ENCODE measurements at places on chromosomes 1 and 21.

GRCh38 chr1:45510036-45510971 lies 10.2 kb downstream of the MMACHC start:
- DNase-seq, result no peak

DNA sequence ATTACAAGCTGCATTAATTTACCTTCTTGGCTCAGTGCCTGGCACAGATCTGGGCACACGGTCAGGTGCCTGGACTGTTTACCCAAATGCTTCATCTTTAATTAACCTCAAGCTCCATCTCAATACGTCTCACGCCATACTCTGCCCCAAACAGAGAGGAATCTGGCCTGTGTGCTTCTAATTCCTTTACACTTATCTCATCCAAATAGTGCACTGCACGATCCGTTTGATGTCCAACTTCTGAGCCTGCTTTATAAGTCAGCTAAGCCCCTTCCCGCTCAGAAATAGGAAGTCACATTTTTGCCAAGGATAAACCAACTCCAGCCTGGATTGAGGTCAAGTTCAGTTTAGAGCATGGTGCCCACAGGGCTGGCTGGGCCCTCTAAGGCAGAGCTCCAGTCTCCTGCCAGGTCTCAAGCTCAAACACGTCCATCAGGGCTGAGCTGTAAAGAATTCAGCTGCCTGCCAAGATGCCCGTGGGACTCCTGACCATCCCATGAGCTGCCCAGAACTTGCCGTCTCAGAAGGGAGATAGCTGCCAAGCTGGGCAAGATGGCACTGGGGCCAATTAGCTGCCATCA lies 233.5 kb downstream of the TRABD2B start:
- DNase-seq, result no peak

DNA sequence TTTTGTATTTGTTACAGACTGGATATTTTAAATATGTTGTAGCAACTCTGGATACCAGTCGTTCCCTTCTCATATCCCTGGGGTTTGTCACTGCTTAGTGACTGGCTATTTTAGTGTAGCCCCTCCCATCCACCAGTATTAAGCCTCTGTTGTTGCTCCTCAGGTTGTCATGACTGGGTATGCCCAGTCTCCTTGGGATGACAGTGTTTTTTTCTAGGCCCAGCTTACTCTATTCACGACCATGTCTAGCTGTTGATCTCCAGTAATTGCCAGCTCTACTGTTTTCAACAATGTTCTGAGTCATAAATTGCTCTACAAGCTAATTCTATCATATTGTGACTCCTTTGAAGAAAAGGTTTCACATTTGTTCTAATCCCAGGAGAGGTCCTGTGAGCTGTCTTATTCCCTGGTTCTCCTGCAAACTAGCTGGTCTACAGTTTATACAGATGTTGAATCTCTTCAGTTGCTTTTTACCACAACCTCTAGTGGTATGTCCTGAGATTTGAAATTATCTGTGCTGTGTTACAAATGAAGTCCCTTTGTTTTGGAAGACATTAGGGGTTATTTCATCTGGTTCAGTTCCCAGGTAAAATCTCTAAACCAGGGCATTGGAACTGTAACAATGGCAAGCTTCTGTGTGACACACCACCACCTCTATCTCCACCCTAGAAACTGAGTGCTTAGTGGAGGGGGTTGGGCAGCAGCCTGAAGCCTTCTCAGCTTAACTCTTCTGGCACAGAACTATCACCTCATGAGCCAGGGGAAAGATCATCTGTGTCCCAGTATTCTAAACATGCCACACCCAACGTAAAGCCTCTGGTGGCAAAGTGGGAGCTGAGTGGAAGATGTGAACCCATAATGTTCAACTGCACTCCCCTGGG lies 124.6 kb downstream of the TRIM33 start:
- no peak for DNase-seq

DNA sequence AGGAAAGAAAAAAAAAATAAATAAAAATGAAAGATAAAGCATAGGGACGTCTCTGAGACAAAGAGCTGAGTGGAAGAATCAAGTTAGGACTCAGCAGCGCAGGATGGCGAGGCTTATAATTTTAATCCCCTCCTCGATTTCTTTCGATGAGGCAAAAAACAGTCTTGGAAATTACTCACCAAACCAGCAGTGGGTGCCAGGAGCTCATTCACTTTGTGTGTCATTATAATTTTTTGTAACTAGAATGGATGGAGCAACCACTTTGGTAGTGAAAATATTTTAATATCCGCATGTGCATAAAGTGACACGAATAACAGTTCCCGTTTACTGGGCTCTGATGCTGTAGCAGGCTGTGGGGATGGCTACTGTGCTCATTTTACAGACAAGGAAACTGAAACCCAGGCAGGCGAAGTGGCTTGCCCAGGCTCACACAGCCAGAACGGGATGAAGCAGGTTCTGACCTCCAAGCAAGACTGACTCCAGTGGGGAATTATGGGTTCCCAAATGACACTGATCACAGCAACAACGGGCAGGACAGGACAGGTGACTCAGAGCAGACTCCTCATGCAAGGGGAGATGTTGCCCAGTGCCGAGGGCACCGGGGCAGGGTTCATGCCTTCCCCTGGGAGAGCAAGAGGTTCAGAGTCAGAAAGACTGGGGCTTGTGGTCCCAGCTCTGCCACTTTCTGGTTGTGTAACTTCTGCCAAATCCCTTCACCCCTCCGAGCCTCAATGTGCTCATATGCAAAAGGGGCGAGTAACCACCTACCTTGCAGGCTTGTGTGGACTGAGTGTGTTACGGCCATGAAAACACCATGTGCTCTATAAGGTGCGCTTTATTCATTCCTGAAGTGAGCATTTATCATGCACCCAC lies 63.6 kb downstream of the RUNX3 start:
- no peak for DNase-seq

GRCh38 chr1:51636191-51636590 lies 19.3 kb downstream of the OSBPL9 start:
- no peak for DNase-seq

- DNase-seq, result no peak
Observed at GRCh38 chr21:36509973-36510664, 30.2 kb upstream of the CLDN14 start.

- no peak for DNase-seq
Observed at GRCh38 chr1:200075938-200076546, 48.5 kb downstream of the NR5A2 start.

DNA sequence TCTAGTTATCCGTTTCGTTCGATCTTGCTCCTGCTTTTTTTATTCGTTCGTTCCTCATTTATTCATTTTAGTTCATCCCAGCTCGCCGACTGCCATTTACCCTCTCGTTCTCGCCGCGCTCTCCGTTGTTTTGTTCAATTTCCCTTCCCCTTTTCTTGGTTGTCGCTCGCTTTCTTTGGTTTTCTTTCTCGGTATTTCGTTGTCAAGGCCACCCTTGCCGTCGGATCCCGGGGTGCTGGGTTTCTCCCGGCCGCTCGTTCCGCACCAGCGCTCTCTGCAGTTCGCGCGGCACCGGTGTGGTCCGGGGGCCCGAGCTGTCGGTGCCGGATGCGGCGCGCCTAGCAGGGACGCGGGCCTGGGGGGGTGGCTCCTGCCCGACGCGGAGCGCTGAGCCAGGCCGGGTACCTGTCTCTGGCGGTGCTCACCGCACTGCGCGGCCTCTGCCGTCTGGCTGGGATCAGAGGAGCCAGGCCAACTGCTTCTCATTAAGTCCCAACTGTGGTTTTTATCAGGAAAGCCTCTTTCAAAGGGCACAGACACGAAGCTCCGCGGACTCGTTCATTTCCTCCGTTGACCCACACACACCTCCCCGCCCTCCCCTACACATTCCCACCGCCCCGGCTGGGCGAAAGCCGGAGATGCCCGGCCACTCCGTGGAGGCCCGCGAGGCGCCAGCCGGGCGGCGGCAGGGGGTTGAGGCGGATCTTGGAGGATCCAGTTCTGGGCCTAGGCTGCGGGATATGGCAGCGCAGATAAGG lies 1.6 kb downstream of the ALX3 start:
- peak; percentile 50 for DNase-seq

GRCh38 chr1:9816199-9816598 lies 7.6 kb downstream of the CLSTN1 start:
- no peak for DNase-seq

- DNase-seq, result no peak
Observed at GRCh38 chr1:205963352-205964155, 20.3 kb upstream of the SLC26A9 start.

GRCh38 chr1:30779294-30780071 lies 21.9 kb upstream of the LAPTM5 start:
- DNase-seq, result peak; percentile 92

GRCh38 chr1:244066954-244067716 lies 16.1 kb downstream of the ZBTB18 start:
- DNase-seq, result peak; percentile 52

DNA sequence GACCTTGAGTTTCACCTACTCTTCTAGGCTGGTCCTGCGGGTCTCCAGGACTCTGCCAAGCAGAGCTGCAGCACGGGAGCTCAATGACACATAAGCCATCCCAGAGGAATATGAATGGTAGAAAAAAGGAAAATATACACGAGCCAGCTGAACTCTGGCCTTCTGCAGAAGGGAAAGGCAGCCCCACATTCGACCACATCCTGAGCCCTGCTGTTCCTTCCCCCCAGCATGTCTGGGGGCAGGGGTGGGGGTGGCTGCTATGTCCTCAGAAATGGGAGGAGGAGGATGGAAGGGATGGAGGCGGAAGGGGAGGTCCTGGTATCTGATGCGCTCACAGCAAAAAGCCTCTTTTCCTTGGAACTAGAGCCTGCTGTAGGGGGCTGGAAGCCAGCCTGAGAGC lies 12.1 kb upstream of the KDF1 start:
- DNase-seq, result no peak

GRCh38 chr1:203028784-203029553 lies 2.7 kb downstream of the PPFIA4 start:
- peak; percentile 21 for DNase-seq

GRCh38 chr1:189971656-189972055 lies 506.0 kb downstream of the BRINP3 start:
- no peak for DNase-seq

GRCh38 chr1:37685722-37686121 lies 6.6 kb upstream of the CDCA8 start:
- no peak for DNase-seq

DNA sequence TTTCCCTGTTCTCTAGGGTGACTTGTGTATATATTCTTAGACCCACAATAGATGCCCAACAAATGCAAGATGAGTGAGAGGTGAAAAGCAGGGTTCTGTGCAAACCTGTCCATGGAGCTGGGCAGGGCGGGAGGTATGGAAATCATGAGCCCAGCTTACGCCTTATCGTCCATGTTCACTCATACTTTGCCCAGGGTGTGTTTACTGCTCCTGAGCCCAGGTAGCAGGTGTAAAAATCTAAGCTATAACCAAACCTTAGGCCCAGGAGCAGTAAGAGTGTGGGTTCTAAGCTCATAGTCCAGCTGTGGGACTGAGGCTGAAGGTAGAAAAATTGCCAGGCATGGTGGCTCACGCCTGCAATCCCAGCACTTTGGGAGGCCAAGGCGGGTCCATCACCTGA lies 48.1 kb downstream of the CACNA1E start:
- no peak for DNase-seq

DNA sequence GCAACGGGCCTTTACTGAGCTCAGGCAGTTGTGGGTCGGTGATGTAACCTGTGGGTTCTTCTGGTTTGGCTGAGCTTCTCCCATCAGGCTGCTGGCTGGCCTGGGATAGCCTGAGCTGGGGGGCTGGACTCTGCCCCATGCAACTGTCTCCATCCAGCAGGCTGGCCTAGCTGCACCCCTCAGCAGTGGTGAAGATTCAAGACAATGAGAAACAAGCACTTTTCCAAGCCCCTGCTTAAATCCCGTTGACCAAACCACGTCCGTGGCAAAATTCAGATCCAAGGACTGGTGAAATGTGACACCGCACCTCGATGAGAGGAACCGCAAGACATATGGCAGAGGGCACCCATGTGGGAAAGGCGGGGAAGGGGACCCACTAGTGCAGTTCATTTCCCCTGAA lies 25.6 kb downstream of the PRSS38 start:
- no peak for DNase-seq

- no peak for DNase-seq
Observed at GRCh38 chr1:107003972-107004371, 52.5 kb upstream of the PRMT6 start.

- no peak for DNase-seq
Observed at GRCh38 chr1:41724248-41724647, 194.5 kb downstream of the HIVEP3 start.

- no peak for DNase-seq
Observed at GRCh38 chr1:228555074-228555994, 68.2 kb downstream of the RNF187 start.

GRCh38 chr1:85681087-85681486 lies 27.1 kb downstream of the ZNHIT6 start:
- DNase-seq, result no peak

DNA sequence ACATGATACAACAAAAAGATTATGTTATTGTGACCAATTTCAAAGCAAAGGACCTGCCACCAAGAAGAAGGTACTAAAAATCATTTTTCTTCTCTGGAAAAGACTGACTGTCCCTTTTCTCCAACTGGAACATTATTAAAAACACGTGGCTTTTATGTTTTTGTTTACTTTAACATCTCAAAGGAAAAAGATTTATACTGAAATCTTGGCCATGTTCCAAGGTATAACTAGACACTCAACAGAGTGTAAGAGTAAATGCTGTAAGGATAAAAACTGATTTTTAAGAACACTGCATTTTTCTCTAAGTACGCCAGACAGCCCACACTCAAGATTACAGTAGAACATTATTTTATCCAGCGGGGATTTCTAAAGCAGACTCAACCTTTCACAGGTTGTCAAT lies 62.1 kb downstream of the BRWD1 start:
- no peak for DNase-seq

DNA sequence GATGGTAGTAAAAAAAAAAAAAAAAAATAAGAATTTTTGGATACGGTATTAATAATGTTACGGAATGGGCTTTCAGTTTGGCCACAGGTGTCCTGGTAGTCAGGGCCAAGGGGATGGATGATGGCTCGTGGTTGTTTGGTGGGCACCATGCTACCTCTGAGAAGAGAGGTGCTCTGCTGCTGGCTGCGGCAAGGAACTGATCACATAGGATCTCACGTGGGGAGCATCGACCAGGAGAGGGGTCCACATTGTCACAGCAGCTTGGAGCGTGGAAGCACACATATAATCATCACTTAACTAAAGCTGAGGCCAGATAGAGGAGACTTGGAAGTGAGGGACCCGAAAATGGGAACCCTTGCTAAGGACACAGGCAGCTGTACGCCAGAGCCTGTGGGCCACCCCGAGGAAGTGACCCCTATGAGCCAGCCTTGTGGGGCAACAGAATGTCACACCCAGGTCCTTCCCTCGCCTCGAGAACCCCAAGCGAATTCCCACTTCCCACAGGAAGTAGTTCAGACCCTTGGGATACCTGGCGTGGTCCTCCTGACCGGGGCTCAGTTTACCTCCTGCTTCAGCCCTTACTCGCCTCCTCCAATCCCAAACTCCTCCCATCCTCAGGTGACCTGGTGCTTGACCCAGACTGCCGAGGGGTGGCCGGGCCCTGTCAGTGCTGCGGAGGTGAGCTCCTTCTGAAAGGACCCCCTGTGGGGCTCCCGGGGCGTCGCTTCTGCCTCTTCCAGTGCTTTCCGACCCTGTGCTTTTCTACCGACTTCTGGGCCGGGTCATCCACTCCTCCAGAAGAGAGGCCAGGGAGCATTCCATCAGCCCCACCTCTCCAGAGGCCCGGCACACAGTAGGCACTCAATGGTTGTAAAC lies 222.0 kb downstream of the CAMTA1 start:
- peak; percentile 20 for DNase-seq

- DNase-seq, result no peak
Observed at GRCh38 chr1:3903141-3904005, 3.3 kb upstream of the C1orf174 start.
